ENCODE measurements at places on chromosomes 7 and 10.
A peak's percentile ranks its signal among the peaks of the same experiment; 100 is the strongest.

DNA sequence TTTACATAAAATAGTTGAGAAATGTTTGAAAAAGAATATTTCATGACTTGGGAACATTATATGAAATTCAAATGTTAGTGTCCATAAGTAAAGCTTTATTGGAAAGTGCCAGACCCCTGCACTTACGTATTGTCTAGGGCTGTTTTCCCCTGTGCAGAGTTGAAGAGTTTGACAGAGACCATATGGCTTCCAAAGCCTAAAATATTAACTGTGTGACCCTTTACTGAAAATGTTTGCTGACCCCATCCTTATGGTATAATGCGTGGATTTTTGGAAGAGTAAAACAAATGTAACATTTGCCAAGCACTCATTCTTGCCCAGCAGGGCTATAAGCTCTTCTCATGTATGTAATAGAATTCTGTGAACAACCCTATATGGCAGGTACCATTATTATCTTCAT, 40.1 kb upstream of the RAB18 start:
- DNase-seq: no peak

GRCh38 chr10:17644485-17644943, 563 bp downstream of the STAM start:
- no peak for DNase-seq

DNA sequence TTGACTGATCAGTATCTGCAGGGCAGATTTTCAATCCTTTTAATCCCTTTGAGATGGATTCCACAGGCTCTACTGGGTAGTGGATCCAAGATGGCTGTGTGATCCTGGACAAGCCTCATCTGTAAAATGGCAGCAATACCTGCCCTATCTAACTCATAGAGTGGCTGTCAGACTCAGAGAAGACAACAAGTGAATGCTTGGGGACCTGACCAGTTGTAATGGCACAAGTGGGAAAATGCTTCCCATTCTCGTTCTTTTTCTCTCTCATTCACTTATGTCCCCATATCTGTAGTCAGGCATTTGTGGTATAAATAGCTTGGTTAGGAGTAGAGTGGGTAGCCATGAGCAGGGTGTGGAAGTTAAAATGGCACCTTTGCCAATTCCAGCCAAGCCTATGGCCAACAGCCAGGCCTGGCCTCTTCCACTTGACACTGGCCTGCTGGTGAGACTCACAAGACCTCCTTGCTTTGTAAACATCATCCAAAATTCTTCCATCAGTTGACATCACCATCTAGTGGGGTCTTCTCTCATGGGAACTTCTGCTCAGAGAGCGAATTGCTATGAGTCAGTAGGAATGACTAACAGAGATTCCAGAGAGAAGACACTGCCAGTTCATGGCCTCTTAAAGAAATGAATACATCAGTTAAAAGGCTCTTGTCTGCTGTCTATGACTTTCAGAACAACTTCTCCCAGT, 150.1 kb downstream of the PLPP4 start:
- DNase-seq: peak; percentile 71

DNA sequence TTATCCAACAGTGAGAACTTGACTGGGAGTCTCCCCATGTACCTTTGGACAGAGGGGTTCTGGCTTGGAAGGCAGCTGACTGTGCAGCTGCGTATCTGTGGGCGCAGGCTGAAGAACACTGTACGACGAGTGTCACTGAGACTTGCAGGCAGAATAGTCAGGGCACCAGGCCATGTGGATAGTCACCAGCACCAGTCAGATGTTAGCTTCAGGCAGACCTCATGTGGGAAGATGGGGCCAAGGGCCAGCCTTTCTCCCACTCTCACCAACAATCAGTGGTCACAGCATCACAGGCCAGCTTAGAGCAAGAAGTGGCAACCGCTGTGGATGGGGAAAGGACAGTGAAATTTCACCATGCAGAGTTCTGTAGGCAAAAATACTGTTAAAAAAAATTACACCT, 43.4 kb upstream of the GJD4 start:
- no peak for DNase-seq

DNA sequence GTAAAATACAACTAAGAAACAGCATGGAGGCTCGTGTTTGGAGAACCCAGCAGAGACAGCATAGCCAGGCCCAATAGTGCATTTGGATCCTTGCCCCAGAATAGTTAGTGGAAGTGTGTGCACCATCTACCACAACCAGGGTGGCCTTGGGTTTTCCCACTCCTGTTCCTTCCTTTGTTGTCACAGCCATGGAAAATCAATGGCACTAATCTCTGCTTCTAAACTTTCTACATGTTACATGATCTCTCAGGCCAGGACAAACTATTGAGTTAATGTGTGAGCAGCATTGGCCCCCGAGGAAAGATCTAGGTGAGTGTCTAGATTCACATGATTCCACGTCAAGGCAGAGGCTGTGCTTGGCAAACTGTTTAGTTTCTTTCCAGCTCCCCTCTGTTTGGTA, 2.0 kb downstream of the CYP3A7 start:
- DNase-seq: no peak

DNA sequence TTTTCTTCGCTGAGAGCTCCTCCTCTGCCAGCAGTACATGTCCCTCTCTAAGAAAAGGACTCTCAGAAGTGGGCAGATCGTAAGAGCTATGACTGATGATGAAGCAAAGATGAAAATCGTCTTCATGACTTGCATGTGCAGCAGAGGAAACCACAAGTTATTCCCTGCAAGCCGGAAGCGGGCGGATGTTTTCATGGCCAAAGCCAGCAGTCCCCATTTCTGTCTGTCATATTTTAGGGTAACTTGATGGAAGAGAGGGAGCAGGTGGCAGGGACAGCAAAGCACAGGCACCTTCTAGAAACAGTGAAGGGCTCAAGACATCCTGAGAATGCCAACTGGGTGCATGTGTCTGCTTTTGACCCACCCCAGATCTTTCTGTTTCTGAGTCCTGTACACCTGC, 19.9 kb downstream of the KLF6 start:
- DNase-seq: no peak

- no peak for DNase-seq
Measured at GRCh38 chr7:26197153-26198115, 3.1 kb downstream of the HNRNPA2B1 start.

DNA sequence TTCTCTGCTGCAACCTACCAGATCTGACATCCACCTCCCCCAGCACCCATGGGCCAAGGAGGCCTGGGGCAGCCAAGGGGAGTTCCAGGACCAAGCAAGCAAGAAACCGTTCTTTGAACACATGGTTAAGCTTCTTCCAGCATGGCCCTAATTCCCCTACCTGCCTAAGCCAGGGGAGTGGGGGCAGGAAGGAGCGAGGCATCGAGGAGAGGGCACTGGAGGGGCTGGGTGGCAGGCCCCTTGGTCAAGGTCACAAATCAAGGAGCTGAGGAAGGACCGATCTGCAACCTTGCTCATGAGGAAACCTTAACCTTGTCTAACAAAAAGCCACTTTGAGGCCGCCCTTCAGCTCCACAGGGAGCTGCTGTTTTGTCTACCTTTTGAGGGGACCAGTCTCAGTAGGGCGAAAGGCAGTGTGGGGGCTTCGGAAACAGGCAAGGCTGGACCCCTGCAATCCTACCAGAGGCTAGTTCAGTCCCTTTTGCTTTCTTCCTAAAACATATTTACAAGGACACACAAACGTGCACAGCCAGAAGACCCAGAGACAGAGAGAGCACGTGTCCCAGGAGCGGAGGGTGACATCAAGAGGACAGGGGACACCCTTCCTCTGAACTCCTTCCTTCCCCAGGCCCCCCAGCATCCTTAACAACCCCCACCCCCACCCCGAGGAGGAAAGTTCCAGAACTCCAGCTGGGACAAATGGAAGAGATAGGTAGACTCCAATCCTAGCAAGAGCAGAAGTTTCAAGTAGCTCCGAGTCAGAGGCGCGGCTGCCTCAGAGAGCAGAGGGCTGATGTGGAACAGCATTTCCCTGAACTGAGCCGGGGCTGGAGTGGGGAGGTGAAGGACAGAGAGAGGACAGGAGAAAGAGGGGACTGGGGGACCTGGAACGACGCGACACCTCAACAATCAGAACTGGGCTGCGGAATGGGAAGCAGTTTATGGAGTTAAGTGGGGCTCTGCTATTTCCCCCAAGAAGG, 28.2 kb downstream of the SPOCK2 start:
- no peak for DNase-seq

GRCh38 chr10:100987685-100988049, 324 bp downstream of the TWNK start:
- no peak for DNase-seq

DNA sequence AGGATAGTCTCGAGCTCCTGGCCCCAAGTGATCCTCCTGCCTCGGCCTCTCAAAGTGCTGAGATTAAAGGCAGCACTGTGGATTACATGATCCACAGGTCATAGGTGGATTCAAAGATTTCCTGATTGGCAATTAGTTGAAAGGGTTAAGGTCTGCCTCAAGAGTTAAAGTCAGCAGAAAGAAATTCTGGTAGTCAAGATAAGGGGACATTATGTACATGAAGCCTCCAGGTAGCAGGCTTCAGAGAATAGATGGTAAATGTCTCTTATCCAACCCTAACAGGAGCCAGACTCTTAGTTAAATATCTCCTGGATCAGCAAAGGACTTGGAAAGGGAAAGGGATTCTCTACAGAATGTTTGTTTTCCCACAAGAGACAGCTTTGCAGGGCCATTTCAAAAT, 93.7 kb downstream of the SKIDA1 start:
- no peak for DNase-seq

DNA sequence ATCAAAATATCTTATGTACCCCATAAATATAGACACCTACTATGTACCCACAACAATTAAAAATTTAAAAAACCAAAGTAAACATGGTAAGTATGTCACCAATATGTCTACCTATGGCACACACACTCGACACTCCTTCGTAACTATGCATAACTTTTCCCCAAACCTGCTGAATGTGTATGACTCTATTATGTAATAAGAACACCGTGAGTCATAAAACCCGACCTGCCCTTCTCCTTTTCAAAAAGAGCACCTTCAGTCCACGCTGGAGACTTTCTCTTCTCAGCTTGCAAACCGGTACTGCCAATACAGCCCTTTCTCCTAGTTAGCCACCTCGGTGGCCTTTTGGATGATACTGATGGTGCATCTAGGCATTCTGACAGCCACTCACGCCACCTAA, 186.3 kb downstream of the PRPF18 start:
- DNase-seq: no peak

DNA sequence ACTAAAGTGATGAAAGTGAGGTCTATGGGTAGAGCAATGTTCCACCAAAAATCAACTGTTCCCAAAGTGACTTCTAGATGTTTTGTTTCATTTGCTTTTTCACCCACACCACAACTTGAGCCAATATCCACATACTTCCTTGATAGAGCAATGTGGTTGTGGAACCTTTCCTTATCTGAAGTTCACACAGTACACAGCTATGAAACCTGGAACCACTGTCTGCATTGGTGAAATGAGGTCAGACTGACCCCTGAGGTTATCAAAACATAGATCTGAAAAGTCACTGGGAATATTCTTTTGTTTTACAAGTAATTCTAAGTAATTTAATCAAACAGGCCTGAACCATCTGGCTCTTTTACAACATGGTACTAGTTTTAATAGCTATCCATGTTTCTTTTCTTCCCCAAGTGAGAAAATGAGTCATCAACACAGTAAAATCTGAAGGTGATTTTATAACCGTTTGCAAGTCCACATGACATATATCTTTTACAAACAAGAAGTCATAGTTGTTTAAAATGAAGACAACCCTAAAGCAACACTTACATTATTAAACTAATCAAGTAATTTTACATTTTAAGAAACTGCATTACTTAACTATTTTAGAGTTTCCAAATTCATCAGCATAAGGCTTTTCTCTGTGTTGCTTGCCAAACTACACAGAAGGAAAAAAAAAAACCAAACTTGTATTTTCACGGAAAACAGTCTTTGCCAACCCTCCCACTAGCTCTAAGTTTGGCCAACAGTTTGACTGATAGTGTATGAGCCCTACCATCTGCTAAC, 80.3 kb downstream of the LRRC17 start:
- peak; percentile 85 for DNase-seq

DNA sequence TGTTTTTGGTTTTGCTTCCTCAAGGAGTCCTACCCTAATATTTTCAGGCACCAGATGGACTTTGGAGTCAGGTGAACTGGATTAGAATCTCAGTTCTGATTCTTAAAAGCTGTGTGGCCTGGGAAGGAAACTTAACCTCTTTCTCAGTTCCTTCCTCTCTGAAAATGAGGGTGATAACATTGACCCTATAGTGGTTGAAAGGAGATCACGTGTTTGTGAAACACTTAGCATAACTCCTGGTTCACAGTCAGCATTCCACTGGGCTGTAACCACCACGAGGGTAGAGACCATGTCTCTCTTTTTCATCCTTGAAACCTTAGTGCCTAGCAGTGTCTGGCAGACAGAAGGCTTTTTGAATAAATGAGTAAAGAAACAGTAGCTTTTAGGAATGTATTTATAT, 16.7 kb downstream of the LSMEM1 start:
- DNase-seq: no peak

GRCh38 chr7:106068986-106069385, 43.1 kb downstream of the SYPL1 start:
- DNase-seq: no peak

- no peak for DNase-seq
Measured at GRCh38 chr7:101241015-101241363, 3.4 kb upstream of the CLDN15 start.

- DNase-seq: no peak
Measured at GRCh38 chr10:98268694-98269431, 869 bp upstream of the LOXL4 start.

DNA sequence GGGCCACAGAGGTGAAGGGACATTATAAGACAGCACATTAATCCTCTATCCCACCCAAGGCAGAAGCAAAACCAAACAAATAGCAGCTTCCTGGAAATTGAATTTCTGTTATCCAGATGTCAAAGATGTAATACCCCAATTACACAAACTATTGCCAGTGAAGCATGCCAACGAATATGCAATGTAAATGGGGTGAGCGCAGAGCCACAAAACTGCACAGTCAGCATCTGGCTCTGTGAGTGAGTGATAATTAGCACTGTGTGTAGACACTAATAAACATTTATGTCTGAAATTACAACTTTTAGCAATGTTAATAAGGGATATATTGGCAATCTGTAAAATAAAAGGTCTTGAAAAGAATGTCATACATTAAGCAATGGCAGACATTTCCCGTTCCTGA, 3.2 kb downstream of the BEND7 start:
- DNase-seq: no peak

DNA sequence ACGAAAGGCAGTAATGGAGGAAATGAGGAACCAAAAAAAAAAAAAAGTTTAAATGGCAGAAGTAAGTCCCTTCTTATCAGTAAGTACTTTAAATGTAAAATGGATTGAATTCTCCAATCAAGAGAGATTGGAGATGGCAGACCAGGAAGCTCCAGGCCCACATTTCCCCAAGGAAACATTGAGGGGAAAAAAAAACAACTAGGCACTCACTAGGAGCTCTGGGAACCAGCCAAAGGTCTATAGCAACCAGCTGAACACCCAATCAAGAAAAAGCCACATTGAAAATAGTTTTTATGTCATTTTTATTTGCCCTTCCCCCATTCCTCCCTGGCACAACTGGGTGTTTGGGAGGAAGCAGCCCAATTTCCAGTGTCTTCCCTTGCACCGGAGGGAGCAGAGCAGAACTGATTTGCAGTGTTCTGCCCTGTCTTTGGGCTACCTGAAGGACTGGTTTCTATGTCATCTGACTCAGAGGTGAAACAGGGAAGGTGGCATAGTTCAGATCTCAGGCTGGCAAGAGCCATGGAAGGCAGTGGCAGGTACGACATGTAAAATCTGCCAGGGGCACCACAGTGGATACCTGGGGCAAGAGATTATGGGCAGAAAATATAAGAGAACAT, 121.9 kb downstream of the SMURF1 start:
- DNase-seq: peak; percentile 64
